Activated CD8-positive, alpha-beta memory T cell treated with anti-CD3 and anti-CD28 coated beads, Interleukin-2, amount 10 ng/mL, durations not matched to agents 7 days and 5 days (primary cell): ENCODE measurements at places on chromosomes 16 and 17. TPM values are rescaled to one million over a fixed set of nuclear protein-coding genes. Genes with fewer than 3 reads are reported as not detected.

The PITPNM3 gene
- total RNA-seq: 0.37 TPM

The TBC1D3D gene
- 2.7 TPM for total RNA-seq

The MT4 gene
- total RNA-seq: not detected

The TNFSF13 gene
- total RNA-seq: 2.2 TPM

The WDR81 gene
- total RNA-seq: 32.1 TPM
